ENCODE measurements at places on chromosomes 5 and 9.

- no peak for DNase-seq
Observed at GRCh38 chr5:173691931-173692330, 75.5 kb upstream of the BOD1 start.

DNA sequence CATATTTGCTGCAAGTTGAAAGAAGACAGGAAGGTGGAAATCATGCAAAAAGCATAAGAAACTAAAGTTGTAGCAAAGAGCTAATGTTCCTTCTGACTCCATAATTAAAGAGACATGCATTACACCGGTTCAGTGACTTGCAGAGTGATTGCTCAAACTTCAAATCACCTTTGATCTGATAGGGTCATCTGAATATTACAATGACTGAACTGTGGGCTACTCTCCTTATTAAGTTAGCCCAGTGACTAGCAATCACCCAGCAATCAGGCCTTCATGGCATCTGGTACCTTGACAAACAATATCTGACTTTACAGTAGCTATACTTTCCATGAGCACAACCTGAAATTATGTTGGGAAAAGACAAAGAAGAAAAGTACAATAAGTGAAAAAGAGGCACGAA is 84.9 kb downstream of the NREP start:
- no peak for DNase-seq

- no peak for DNase-seq
Observed at GRCh38 chr9:124271660-124272059, 13.9 kb downstream of the NEK6 start.

DNA sequence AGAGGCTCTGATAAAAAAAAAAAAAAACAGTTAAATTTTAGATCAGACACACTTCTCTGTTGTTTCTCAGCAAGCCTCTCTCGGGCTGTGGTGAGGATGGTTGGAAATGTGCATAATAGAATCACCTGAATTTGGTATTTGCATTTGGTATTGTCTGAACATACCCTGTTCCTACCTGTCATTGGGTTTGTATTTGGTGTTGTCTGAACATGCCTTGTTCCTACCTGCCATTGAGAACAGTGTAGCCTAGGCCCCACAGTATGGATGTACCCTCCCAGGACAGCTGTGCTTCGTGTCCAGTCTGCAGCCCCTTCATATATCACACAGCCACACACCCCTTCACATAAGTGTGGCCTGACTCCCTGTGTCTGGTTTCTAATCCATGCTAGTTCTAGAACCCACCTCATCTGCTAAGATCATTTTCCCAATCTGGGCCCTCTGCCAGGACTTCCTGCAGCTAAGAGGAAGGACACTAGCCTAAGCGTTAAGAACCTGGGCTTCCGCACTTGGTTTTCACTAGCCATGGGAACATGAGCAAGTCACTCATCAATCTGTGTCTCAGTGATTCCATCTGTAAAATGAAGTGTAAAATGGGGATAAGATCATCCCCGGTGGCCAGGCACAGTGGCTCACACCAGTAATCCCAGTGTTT is 49.2 kb downstream of the ITGA2 start:
- no peak for DNase-seq

Data from activated CD8-positive, alpha-beta memory T cell treated with anti-CD3 and anti-CD28 coated beads for 4 hours (primary cell).